ENCODE measurements at places on chromosomes 6 and 20. TPM values are rescaled to one million over a fixed set of nuclear protein-coding genes. Genes with fewer than 3 reads are reported as not detected.

KCNB1 gene
- total RNA-seq = 3.6 TPM

ARFGEF3 gene
- total RNA-seq = 0.92 TPM

SLC35D3 gene
- not detected for total RNA-seq

GRCh38 chr6:125534430-125535263 is 214.8 kb upstream of the HEY2 start:
- no peak overlapping the region for H3K27ac ChIP-seq
- H3K4me3 ChIP-seq = peak overlapping the region; percentile 15
- no peaks in the 10 kb centered on the region for H3K27me3 ChIP-seq
- no peak for DNase-seq
- H3K4me1 ChIP-seq = no peaks in the 10 kb centered on the region
- no peaks in the 10 kb centered on the region for H3K36me3 ChIP-seq

DNA sequence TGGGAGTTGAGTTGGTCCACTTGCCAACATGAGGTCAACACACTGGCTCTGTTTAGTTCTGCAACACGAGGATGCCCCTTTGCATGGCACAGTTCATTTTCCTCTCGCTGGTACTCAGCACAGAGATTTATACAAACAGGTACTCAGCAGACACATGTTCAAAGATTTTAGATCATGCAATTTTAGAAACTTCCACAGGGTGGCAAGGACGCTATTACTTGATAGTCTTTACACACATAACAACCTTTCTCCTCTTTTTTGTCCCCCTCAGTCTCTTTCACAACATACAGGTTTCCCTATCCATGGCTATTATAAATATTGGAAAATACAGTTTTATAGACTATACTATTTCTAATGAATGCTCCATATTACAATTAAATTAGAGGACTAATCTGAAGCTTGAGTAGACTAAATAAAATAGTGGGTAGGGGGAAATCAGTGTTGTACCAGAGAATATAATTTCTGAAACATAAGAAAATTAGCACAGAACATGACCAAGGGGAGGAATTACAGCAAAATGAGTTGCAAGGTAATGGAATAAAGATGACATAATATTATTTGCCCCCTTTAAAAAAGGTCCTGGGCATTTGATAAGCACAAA is 331.8 kb upstream of the BTBD3 start:
- no peak overlapping the region for H3K4me3 ChIP-seq
- no peak for DNase-seq
- H3K36me3 ChIP-seq = no peaks in the 10 kb centered on the region
- no peaks in the 10 kb centered on the region for H3K4me1 ChIP-seq

DNA sequence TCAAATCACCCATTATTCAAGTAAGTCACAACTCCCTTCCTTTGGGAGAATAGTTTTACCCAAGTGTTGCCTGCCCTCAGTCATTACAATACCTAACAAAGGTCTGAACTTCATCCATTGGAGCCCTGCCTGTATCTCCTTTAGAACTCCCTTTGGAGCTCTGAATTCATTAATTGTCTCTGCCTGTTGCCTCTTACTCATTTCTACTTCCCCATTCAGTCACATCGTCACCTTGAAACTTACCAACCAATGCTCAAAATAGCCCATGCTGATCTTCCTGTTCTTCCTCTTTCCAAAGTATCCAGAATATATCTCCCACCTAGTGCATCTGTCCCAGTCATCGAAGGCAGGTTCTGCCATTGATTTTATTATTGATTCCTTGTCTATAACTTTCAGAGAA is 120.7 kb upstream of the ADGRF1 start:
- DNase-seq = no peak
- no peak overlapping the region for H3K4me3 ChIP-seq
